ENCODE measurements at places on chromosomes 13 and 19.

- DNase-seq, result no peak
These were observed 104.6 kb downstream of the TEX26 start for GRCh38 chr13:31036731-31037695.

DNA sequence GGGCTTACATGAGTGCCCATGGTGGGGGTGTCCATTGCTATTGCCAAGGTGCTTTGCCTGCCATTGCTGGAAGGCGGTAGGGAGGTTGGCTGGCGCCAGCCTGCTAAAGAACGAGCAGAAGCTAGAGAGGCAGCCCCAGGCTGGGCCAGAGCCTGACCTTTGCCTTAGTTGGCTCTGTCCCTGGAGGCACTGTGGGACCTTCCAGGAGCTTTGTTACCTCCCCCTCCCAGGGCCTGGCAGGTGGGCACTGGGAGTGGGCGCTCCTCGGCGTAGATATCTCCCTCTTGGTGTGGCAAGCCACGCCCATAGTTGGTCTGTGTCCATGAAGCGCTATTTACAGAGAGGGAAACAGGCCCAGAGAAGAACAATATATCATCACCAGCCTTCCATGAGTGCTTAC, 2.3 kb upstream of the SLC25A42 start:
- no peak for DNase-seq

DNA sequence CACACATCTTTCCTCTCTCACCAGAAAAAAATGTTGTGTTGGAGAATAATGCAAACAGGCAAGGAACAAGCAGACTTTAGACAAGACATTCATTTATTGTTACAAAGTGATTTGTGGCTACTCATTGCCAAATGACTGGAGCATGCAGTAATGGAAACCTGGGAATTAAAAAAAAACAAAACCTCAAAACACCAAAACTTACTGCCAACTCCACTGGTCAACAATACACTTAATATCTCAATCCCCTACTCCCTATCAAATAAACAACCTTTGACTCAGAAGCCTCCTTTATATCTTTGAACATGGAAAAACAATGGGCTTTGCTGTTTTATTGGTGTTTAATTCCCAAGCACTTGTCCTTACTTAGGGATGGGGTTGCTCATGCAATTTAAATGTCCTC, 112.8 kb downstream of the POSTN start:
- no peak for DNase-seq

- DNase-seq, result no peak
These were observed 20.1 kb downstream of the ZSCAN5A start for GRCh38 chr19:56294549-56294948.

- DNase-seq, result no peak
These were observed 238.7 kb downstream of the KCTD12 start for GRCh38 chr13:76647550-76647949.

- no peak for DNase-seq
These were observed 7.3 kb downstream of the PTBP1 start for GRCh38 chr19:804419-805165.

- DNase-seq, result no peak
These were observed 235.2 kb downstream of the SLITRK5 start for GRCh38 chr13:87906411-87906810.

- DNase-seq, result no peak
These were observed 10.1 kb upstream of the ZNF85 start for GRCh38 chr19:20912973-20913372.

GRCh38 chr19:35205733-35206323, 22.7 kb downstream of the FAM187B start:
- DNase-seq, result no peak

GRCh38 chr13:39322836-39323585, 280.0 kb downstream of the LHFPL6 start:
- DNase-seq, result no peak
